G401 (cell line): ENCODE measurements at places on chromosomes 2 and 18.

- DNase-seq, result peak; percentile 22
Measured at GRCh38 chr2:173075781-173076580, at the start of gene MAP3K20. Gene MAP3K20, plus strand, starts transcription at chr2:173075846. Its CDS starts 15,186 bp downstream, at chr2:173091032.

DNA sequence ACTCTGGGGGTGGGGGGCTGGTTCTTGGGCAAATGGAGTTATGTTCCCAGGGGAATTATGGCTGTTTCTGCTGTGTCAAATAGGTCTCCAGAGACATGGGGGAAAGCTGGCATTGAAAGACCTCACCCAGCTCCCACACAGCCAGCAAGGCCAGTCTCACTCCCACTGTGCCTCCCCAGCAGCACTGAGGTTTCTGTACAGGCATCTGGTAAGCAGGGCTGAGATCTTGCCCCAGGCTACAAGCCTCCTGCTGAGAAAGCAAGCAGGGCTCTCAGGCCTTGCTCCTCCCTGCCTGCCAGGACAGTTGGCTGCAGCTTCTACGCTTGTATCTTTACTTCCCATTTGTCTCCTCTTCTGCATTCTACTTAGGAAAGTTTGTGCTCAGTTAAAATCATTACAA is 50.5 kb upstream of the FHOD3 start:
- DNase-seq, result no peak

DNA sequence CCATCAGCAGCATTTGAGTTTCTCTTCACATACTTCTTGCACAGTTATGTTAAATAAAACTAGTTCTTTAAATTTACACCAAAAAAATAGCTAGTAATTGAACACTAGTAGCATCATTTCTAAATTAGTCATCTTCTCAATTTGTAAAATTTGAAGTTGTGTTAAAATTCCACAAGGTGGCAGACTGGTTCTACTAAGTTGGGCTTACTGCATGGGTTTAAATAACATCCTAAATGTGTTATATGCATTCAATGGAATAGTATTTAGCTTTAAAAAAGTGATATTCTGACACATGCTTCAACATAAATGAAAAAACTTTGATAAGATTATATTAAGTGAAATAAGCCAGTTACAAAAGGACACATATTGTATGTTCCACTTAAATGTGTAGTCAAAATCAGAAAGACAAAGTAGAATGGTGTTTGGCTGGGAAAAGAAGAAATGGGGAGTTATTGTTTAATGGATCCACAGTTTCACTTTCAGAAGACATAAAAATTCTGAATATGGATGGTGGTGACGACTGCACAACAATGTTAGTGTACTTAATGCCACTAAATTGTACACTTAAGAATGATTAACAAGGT is 28.7 kb upstream of the RPRD1A start:
- peak; percentile 42 for DNase-seq

DNA sequence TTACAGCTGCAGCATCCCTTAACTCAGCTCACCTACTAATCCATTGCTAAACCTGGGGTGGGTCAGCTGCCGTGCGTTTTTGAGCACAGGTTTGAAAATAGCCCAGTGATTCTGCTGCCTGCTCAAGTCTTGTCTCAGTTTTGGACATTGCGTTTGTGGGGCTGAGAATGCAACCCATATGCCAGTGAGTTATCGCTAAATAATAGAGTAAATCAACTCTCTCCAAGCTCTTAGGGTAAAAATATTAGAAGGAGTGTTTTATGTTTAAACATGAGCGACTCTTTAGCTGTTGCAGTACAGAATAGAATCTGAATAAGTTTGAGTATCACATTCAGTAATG is 2.1 kb downstream of the TSHZ1 start:
- DNase-seq, result peak; percentile 52

GRCh38 chr18:78080081-78080480 is 830.4 kb downstream of the GALR1 start:
- DNase-seq, result no peak
